OCI-M1 (cell line): ENCODE measurements at places on chromosomes 4 and X.

DNA sequence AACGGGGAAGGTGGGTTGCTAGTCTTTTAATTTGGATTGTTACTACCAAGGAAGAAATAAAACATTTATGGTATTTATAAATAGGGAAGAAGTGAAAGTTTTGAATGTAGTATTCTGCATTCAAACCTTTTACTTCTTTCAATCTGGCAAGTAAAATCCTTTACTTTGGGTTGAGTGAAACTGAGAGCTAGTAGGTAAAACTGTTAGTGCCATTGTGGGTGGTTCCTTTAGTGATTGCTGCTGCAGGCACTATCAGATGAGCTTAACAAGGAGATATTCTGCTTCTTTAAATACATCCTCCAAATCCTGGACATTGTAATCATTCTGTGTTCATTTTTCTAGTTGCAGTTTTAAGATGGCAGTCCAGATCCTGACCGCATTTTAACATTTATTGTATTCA is 650.9 kb upstream of the PCDH10 start:
- DNase-seq = no peak

- DNase-seq = peak; percentile 82
Observed at GRCh38 chr4:124111922-124112321, 600.6 kb downstream of the ANKRD50 start.

DNA sequence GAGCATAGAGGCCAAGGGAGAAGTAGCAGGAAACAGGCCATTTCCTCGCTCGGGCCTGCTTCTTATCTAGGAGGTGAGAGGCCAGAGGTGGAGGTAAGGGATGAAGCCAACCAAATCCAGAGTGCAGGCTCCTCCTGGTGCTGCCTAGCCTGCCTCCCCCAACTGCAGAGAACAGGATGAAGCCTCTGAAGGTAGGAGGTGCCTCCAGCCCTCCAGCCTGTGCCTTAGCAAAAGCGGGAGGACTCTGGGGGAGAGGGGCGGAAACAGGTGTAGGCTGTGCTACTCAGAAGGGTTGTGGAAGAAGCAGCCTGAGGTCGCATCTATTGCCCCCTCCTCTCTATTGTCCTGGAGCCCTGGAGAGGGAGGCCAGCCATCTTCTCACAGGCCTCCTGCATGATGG is 2.9 kb upstream of the MTM1 start:
- no peak for DNase-seq

DNA sequence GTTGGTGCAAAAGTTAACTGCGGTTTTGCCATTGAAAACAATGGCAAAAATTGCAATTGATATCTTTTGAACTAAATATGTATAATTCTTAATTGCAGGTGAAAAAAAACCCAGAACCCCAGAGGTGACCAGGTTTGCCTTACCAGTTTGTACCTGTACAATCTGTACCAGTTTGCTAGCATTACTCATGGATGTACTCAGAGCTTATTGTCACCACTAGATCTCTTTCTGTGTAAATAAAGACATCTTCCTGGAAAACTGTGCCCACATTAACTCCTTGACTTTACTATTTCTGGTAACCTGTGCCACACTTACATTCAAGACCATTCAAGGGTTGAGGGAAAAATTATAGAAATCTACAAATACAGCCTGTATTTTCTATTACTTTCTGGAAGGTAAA is 139.7 kb downstream of the ELOVL6 start:
- DNase-seq = no peak

DNA sequence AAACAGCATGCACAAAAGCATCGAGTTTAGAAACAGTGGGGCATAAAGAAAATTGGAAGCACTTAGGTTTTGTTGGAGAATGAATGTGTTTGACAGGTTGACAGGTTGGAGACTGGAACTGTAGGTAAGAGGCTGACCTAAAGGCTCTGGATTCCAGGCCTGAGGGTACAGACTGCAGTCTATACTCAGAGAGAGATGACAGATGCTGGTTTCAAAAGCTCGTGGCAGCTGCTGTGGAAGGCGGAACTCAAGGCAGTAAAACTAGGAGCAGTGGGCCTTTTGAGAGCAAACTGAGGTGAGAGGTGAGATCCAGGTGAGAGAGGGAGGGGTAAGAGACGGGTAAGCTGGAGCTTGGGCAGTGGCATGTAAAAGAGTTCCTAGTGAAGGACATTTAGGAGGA is 415.2 kb downstream of the TRIML1 start:
- no peak for DNase-seq

GRCh38 chr4:124943938-124944337 is 231.4 kb upstream of the ANKRD50 start:
- DNase-seq = no peak

DNA sequence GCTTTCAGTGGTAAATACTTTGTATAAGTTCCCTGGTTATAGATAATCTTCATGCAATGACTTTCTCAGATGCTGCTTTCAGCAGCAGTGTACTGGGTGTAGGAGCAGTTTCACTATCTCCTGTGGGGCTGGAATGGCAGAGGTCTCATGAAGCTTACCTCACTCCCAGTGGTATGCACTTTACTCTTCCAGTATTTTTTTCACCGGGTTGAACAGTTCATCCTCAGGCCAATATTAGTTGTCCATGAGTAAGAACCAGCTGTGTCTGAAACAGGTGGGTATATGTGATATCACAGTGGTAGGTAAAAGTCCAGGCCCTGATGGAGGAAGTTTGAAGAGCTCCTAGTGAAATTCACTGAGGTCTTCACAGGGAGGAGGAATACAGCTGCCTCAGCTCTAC is 351.5 kb upstream of the EMCN start:
- no peak for DNase-seq

DNA sequence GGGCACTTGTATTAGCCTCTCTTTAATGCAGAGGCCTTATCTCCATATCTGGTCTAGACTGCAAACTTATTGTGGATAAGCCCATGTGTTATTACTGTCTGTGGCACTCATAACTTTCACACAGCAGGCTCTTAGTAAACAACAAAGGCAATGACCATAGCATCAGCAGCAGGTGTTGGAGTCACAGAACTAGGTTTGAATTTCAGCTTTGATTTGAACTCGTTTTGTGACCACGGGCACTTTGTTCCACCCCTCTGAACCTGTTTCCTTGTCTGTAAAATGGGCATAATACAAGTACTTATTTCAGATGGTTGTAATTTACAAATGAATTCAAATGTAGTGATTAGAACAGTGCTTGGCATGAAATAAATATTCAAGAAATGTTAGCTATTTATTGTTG is 121.8 kb upstream of the C1GALT1C1 start:
- DNase-seq = no peak

- peak; percentile 7 for DNase-seq
Observed at GRCh38 chr4:3302173-3302785, 9.5 kb downstream of the RGS12 start.

DNA sequence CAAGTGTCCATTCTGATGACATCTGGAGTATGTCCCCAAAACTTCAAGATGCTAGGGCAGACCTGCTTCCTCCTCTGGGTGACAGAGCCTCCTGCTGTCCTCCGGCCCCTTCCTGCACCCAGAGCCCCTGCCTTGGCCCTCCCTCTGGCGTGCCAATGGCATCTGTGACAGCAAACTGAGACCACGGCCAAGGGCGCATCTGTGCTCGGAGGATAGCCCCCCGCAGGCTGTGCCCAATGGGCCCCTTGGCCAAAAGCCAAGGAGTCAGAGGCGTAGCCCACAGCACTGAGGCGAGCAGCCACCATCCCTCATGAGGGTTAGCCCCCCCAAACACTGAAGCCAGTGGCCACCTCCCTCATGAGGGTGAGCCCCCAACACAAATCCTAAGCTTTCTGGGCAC is 7.9 kb downstream of the LRPAP1 start:
- no peak for DNase-seq

- DNase-seq = no peak
Observed at GRCh38 chr4:102764901-102765300, 4.1 kb upstream of the MANBA start.

DNA sequence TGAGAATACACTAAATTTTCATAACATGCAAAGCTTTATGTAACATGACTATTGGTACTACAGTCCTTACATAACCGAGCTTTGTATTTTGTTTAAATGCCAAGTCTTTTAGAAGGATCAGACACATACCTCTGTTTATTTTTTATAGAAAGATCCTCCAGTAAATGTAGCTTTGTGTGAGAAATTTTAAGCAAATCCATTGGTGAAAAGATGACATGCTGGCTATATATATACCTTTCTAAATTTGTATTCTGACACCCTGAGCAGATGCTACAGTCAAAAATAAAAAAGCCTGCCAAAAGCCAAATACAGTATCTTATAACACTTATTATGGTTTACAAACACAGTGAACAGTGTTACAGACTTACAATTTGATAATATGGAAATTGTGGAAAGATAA is at the start of gene YIPF7:
Gene YIPF7, minus strand, starts transcription at position 201 of the 400 bp plus-strand sequence. CDS start 1,525 bp downstream, outside the sequence.
- DNase-seq = no peak

- peak; percentile 89 for DNase-seq
Observed at GRCh38 chr4:140149846-140150635, 3.9 kb downstream of the MAML3 start.

- peak; percentile 7 for DNase-seq
Observed at GRCh38 chrX:131626681-131627296, 82.9 kb downstream of the OR13H1 start.

- no peak for DNase-seq
Observed at GRCh38 chrX:131907488-131908314, 115.4 kb upstream of the STK26 start.

DNA sequence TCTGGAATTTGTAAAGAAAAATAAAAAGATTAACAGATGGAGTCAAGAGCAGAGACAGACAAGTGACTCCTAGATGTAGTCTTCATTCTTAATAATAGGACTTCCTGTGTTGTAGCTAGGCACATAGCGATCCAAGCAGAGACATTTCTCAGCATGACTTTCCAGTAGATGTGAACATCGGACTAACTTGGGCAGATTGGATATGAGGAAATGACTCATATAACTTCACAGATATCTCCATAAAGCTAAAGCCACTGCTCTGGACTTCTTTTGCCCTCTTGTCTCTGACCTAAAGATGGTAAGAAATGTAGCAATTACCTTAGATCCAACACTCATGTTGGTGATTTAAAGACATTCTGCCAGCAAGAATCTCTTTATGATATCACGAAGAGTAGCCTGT is 131.7 kb downstream of the EPHA5 start:
- DNase-seq = peak; percentile 34

- DNase-seq = no peak
Observed at GRCh38 chr4:163367651-163368050, 24.0 kb downstream of the NPY5R start.

DNA sequence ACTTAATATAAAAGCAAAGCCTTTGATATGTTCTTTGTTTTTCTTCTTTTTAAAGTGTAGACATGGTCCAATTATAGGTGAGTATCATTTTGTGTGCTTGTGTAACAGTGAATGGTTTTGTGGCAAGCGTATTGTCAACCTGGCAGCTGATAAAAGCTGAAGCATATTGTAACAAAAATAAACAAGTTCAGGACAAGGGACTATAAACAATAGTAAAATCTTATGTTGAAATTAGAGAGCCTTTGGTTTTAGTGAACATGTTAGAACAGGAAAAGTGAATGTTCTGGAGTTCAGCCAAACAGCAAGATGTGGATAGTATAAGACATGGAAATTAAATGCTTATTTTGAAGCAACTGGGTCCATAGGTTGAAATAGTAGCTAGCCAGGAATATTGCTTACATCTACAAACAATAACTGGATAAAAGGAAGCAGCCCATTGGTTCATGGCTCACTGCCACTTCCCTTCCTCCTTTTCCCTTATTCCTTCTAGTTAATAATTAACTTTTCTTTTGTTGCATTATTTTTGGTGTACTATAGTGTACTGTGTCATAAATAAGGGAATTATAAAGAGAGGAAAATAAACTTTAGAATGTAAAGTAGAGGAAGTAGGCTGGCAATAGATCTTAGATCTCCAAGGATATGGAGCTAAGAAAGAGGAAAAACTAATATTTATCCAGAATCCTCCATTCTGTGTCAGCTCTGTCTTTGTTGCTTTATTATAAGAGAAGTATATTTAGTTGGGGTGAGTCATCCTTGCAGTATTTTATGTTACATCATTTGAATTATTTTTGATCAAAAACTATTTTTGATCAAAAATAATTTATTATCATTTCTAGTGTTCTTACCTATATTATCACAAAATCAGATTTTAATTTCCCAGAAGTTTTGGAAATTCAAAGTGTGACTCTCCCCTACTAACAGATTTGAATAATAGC is 65.6 kb downstream of the MRPL1 start:
- DNase-seq = no peak

DNA sequence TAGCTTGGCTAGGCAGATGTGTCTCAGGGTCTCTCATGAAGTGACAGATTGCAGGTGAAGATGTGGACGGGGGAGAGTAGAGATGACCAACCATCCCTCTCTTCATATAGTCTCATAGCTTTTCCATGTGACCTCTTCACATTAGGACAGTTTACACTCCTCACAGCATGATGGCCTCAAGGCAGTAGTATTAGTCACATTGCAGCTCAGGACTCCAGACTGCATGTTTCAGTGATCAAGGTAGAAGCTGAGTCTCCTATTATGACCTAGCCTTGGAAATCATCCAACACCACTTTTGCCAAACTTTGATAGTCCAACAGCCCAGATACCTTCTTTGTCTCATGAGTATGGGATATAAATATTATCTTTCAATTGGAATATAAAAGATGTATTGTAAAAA is 147.7 kb downstream of the GASK1B start:
- no peak for DNase-seq

DNA sequence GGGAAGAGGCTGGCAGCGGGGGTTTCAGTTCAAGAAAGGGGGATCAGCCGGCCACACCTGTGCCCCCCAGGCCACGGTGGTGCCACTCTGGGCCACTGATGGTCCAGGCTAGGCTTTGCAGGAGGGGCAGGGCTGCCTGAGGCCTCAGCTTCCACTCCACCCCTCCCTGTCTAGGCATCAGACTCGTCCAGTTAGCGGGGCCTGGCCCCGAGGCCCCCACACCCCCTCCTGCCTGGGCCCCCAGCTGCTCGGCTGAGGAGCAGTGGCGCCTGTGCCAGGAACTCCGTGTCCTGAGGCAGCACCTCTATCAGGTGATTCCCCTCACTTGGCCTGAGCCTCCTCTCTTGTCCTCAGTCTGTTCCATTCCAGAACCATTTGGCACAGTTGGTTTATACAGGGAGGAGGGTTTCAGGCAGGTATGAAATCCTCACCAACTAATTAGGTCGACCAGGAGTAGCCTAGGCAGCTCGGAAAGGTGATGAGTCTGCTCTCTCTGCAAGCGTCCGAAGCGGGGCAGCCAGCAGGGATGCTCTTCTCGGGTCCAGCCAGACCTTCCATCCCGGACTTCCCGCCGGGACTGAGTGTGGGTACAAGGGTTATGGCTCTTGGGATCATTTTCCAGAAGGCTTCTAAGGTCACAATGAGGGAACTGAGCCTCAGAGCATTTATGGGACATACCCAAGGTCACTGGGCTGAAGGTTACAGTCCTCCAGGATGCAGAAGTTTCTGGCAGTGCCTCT is 2.1 kb downstream of the NSG1 start:
- DNase-seq = no peak

- DNase-seq = no peak
Observed at GRCh38 chrX:100931925-100932285, 3.2 kb upstream of the XKRX start.
